Activated CD8-positive, alpha-beta memory T cell treated with anti-CD3 and anti-CD28 coated beads for 4 hours (primary cell): ENCODE measurements at places on chromosomes 6 and 20.
A peak's percentile ranks its signal among the peaks of the same experiment; 100 is the strongest.

GRCh38 chr20:25372584-25373336 lies 17.9 kb downstream of the ABHD12 start:
- DNase-seq, result no peak

- no peak for DNase-seq
These were observed 365.1 kb downstream of the ZFAND3 start for GRCh38 chr6:38184585-38185080.

GRCh38 chr6:54801669-54802068 lies 44.9 kb upstream of the FAM83B start:
- no peak for DNase-seq

DNA sequence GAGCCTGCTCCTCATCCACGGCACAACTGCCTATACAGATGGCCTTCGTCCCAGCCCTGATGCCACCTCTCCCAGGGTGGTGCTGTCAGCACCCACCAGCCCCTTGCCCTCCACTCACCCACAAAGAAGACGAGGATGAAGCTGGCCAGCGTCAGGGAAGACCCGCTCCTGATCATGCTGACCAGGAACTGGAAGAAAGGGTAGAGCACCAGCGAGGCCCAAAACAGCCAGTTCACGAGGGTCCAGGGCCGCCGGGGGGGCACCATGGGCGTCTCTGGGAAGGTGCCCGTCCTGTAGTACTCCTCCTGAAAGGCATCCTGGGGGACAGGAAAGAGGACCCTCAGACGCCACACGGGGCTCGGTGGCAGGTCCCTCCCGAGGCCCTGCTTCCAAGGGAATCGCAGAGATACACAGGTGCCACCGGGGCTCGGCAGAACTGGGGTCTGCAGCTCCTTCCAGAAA lies 134.5 kb downstream of the AGPAT4 start:
- no peak for DNase-seq

GRCh38 chr6:125066964-125067363 lies 86.6 kb upstream of the TPD52L1 start:
- DNase-seq, result no peak

DNA sequence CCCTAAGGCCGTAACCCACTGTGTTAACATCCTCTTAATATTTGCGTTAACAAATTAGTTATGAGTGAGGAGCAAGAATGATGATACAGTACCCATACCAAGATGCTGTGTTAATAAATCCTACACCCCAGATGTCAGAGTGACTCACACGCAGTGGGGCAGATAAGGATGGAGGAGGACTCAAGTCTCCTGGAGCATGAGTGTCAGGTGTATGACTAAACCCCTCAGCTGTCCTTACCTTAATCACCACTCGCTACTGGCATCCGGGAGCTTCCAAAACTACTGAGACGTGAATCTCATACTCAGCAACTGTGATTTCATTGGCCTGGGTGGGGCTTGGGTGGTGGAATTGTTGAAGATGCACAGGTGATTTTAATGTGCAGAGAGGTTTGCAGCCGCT lies 131.3 kb upstream of the MTHFD1L start:
- DNase-seq, result no peak

GRCh38 chr6:14721103-14721758 lies 524.6 kb upstream of the JARID2 start:
- DNase-seq, result no peak

DNA sequence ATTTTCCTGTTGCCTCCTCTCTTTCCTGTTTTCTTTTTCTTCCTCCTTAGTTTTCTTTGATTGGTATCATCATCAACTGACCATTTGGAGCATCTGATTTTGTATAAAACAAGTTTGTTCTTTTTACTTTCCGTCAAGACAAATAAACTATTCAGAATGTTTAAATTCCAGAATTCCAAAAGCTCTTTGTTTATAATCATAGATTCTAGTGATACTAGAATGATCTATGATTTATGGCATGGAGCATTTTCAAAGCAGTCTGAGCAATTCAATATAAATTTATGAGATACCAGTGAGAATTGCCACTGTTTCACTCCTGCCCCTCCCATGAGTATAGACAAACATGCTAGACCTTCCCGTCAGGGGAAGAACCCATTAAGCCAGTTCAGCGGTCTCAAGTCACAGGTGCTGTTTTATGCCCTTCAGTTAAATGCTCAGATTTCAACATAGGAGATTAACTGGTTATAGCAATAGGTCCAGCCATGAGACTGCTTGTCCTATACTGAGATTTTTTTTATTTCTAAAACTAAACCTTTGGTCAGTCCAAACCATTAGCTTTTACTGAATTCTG lies 60.7 kb downstream of the GRIK2 start:
- no peak for DNase-seq

- no peak for DNase-seq
These were observed 23.4 kb downstream of the RRBP1 start for GRCh38 chr20:17658648-17658993.

DNA sequence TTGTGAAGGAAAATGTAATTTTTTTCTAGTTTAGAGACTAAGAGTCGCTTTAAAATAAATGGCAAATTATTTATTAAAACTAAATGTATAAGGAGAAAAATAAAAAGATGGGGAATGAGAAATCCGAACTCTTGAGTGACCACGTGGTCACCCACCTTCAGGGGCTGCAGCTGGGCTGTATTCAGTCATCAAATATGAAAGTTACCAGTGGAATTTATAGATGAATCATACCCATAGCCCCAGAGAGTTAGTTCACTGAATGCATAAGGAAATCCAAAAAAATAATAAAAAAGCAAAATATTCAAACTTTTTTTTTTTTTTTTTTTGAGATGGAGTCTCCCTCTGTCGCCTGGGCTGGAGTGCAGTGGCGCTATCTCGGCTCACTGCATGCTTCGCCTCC lies 947.7 kb upstream of the ADGRB3 start:
- no peak for DNase-seq

DNA sequence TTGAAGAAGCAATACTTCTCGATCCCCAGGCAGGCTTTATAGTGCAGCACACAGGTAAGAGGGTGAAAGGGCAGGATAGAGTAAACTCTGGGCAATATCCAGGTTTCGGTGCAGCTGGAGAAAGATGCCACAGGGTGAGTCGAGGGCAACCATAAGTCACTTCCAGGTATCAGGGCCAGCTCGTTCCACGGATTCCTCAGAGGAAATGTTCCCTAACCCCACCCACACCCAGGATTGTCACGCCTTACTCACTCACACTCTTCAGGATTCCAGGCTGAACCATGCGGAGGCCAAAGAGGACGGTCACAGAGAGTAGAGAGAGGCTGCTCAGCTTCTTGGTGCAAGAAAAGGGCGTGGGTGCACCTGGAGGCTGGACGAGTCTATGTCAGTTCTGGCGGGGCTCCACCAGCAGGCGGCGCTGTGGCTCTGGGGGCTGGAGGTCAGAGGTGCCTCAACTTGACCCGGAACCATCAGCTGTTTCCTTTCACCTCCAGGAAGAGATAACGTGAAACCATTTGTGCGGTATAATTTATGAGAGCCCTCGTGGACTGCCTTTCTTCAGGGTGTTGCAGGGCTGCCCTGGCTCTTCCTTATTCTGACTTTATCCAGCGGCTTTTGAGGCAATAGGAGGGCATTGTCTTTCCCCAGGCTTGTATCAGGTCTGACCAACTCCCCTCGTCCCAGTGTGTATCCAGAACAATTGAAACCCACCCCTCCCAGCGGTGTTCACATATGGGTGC lies 14.5 kb upstream of the WFDC12 start:
- DNase-seq, result no peak

DNA sequence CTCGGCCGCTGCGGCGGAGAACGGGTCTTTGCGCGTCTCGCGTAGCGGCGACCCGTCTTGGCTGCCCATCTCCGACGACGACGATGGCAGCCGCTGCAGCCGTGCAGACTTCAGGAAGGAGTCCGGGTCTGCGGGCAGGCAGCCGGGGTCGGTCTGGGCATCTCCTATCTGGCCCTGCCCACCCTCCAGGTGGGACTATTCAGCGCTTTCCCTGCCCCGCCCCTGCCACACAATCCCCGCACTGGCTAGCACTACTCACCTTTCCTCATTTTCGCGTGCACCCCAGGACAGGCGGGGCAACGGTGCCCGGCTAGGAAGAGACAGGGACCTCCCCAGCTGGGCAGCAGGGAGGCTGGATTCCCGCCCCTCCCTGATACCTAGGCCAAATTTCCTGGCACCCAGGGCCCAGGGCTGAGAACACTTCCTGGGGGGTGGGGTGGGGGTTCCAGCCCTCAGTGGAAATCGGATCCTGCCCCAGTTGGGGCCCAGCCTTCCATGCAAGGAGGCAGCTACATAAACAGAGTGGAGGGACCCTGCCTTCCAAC lies 9.2 kb downstream of the GGT7 start:
- no peak for DNase-seq

GRCh38 chr6:21589352-21590345 lies 3.9 kb upstream of the SOX4 start:
- DNase-seq, result peak; percentile 47

DNA sequence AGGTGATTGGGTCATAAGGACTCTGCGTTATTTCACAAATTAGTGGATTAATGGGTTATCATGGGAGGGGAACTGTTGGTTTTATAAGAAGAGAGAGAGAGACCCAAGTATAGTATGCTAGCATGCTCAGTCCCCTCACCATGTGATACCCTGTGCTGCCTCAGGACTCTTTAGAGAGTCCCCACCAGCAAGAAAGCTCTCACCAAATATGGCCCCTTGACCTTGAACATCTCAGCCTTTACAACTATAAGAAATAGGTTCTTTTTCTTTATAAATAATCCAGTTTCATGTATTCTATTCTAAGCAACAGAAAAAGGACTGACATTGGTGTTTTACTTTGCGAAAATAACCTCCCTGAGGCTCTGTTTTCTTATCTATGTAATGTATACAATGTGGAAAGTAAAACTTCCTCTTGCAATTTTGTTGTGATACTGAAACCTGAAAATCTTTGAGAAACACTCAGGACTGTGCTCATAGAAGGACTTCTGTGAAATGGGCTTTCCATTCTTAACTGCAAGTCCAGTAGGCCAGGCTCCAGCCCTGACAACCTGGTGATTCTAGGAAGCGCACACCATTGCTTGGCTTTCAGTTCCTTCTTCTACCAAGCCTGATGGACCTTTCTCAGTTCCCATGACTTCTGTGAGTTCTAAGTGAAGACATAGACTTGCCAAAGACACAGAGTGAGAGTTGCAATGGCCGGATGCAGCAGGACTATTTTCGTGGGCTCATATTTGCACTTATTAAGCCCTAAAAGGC lies 21.9 kb downstream of the SIRPD start:
- no peak for DNase-seq

DNA sequence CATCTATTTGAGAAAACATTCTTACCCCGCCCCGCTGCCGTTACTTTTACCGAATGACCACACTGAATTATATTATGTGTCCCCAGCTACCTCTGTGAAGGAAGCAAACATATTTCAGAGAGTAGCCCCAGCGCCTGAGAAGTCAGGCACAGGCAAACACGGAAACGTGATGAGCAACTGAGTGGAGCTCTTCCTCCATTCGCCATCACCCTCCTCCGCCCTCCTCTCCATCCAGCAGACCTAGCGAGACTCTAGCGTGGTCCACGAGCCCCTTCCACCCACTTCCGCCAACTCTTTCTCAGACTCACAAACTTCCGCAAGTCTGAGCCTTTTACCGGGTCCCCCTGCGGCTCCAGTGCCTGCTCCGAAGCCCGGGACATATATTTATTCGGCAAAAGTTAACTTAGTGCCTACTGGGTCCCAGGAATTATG lies 582 bp downstream of the SNRPB start:
- DNase-seq, result peak; percentile 28

DNA sequence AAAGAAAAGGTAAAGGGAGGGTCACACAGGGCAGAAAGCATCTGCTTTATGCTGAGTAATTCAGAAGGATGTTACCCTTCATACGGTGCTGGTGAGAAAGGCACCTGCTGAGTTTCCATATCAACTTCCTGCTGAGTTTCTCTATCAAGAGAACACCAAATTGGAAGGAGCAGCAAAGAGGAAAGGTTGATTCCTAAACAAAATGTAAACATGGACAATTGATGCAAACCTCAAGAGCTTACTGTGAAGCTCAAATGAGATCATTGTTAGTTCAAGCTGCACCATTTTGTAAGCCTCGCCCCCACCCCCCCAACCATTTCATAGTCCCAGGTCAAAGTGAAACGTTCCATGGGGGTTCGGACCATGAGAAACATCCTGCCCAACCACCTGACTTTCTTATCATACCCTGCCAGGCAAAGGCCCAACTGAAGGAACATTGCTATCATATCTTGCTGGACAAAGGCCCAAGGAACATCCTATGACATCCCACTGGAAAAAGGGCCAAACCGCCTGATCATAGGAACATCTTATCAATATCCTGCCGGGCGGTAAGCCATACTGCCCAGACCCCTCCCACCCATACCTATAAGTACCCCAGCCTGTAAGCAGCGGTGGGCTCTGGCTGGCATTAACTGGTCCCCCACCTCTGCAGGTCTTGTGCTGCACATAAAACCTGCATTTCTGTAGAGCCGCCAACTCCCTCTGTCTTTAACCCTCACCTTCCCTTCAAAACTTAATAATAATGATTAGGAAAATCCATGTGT lies 171.6 kb downstream of the UBE3D start:
- DNase-seq, result no peak

DNA sequence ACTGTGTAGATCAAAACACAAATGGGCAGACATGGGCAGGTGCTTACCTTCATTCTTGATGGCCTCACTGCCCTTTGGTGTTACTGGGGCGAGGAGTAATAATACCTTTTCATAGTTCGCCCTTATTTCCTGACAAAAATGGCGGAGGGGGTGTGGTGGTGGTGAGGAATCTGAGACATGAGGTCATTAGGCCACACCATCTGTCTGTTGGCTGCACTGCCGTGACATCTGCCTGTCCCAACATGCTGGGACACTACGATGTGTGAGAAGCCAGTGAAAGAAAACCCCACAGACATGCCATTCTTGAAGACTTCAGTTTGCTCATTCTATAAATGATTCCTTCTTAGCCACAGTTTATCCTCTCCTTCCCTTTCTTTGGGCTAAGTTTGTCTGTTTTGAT lies 13.4 kb upstream of the MAPRE1 start:
- DNase-seq, result no peak

GRCh38 chr20:5349448-5349847 lies 32.7 kb upstream of the PROKR2 start:
- no peak for DNase-seq

- no peak for DNase-seq
These were observed 200.7 kb downstream of the WDR27 start for GRCh38 chr6:169501128-169501527.

DNA sequence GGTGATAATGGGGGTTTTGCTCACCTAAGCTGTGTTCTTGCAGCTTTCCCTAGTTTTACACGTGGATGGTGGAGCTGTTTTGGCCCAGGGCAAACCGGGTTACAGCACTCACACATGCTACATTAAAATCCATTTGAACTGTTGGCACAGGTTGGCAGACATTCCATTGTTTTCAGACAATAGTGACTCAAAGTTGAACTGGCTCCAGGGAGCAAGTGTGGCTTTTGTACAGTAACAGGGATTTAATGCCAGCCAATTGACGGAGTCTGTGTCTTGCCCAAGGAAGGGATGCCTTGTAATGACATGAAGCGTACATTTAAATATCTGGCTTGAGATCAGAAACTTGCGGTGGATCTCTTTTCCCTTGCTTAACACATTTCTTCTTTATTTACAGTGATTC lies 183.1 kb downstream of the DTNBP1 start:
- no peak for DNase-seq

- no peak for DNase-seq
These were observed 2.5 kb downstream of the SRMS start for GRCh38 chr20:63544958-63545516.

- no peak for DNase-seq
These were observed 11.1 kb upstream of the FAM83C start for GRCh38 chr20:35303382-35303734.
